Chondrocyte (in vitro differentiated cells): ENCODE measurements at places on chromosomes 1 and 21. TPM values are rescaled to one million over a fixed set of nuclear protein-coding genes. Genes with fewer than 3 reads are reported as not detected.

WDR64 gene
- 0.17 TPM in 1 of 3 replicates, not detected in the others for total RNA-seq

AGPAT3 gene
- 43.5 to 48.1 TPM (median 45.4 TPM) in 3 replicates for total RNA-seq

BEND5 gene
- 1.5 to 4.2 TPM (median 2.2 TPM) in 3 replicates for total RNA-seq

CD84 gene
- total RNA-seq = not detected in 3 replicates

LYPD8 gene
- total RNA-seq = not detected in 3 replicates

CSDE1 gene
- 512 to 540 TPM (median 529 TPM) in 3 replicates for total RNA-seq

GRCh38 chr1:36093929-36094328 lies 5.2 kb downstream of the ADPRS start:
- DNase-seq = peak; percentile 62

DNA sequence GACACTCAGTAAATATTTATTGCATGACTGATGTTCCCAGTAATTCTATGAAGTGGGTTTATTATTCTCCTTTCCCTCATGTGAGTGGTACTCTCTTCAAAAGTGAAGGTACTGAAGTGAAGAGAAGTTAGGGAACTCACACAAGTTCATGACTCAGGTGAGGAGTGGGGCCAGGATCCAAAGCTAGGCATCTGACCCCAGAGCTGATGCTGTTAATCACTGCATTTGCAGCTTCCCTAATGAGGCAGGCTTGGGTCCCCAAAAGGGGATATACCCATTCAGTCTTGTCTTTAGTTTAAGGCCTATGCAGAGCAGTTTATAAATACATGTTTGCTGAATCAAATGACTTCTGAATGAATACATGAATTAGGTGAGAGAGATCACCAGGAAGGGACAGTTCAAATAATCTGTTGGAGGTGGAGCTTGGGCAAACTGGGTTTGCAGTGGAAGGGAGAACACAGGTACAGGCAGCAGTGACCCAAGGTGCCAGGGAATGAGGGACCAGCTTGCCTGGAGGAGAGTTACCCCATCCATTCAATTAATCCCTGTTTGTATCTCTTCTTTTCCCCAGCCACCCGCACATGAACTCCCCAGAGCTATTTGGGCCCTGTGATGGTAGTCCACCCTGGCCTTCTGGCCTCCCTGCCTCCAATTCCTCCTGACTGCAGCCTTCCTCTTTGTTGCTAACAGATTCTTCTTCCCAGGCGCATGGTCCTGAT lies 2.0 kb downstream of the CD58 start:
- DNase-seq = no peak

GRCh38 chr1:35442734-35443133 lies 114.5 kb downstream of the KIAA0319L start:
- no peak for DNase-seq

DNA sequence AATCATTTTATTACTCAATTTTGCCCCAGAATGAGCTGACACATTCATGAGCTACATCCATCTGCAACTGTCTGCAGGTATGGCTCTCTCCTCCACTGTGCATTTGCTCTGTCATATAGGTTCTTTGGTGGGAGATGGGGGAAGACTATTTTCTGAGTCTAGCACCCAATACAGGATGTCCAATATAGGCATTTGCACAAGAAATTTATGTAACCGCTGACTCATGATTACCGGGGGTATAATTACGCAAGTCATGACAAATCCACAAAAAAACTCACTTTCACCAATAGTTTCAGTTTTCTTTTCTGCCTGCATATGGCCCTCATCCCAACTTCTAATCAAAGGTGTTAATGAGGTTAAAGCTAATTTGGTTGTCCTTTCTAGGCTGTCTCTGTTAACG lies 17.5 kb upstream of the VSIG8 start:
- no peak for DNase-seq

GRCh38 chr1:63630666-63631065 lies 37.5 kb downstream of the PGM1 start:
- DNase-seq = no peak

GRCh38 chr1:109906160-109906838 lies 4.3 kb upstream of the CSF1 start:
- no peak for DNase-seq

- DNase-seq = no peak
These were observed 2.2 kb downstream of the TGFB2 start for GRCh38 chr1:218347336-218347722.

DNA sequence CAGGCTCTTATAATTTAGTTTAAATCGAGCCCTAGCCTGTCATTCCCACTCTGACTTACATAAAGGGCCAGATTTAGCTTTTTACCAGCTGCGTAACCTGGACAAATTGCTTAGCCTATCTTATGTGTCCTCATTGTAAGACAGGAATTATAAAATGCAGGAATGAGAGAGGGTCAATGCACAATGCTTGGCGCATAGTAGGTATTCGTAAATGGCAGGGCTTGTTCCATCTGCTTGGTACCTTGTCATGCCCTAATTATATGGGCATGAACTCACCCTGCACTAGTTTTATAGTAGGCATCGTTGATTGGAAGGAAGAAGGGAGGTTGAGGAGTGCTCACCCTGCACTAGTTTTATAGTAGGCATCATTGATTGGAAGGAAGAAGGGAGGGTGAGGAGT lies 108.8 kb downstream of the GALNT2 start:
- DNase-seq = no peak

DNA sequence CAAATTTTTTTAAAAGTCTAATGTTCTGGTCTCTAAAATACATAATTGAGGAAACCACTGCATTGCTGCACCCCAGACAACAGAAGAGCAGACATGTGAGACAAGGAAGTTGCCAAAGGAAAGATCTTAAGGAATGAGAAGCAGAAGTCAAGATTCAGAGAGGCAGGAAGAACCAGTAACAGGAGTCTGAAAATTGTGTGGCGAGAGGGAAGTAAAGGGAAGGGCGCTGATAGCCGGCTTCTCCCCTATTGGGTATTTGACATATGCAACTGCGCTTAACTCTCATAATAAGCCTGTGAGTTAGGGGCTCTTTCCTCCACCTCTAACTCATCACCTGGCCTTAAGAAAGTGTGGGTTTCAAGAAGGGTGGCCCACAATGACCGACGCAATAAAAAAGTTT lies 21.9 kb upstream of the KIF14 start:
- DNase-seq = no peak

DNA sequence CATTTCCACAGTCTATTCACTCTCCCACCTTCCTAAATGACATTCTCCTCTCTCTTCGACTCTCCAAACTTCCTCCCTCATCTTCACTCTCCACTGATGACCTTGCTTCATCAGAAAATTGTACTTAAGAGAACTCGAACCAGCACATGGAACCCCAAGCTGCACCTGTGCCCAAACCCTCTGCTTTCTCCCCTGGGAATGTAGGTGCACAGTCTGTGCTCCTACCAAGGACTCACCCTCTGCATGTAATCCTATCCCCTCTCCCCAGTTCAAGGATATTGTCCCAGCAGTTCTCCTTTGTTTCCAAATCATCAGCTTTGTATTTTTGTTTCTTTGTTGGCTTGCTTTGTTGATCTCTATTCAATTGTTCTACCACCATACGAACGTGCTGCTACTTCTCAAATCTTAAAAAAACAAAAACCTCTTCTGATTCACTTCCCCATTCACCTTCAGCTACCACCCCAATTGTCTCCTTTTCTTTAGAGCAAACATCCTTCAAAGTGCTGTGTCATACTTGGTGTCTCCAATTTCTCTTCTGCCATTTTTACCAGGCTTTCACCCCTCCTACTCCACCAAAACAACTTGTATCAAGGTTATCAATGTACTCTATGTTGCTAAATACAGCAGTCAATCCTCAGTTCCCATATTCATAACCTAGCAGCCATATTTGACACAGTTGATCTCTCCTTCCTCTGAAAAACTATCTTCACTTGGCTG lies 26.8 kb downstream of the RAB3B start:
- DNase-seq = no peak

GRCh38 chr1:53196017-53196484 lies 573 bp upstream of the CPT2 start:
- no peak for DNase-seq

GRCh38 chr21:46540087-46540710 lies 64.7 kb downstream of the S100B start:
- no peak for DNase-seq

- DNase-seq = no peak
These were observed 9.3 kb downstream of the SPRR2G start for GRCh38 chr1:153141377-153141776.

DNA sequence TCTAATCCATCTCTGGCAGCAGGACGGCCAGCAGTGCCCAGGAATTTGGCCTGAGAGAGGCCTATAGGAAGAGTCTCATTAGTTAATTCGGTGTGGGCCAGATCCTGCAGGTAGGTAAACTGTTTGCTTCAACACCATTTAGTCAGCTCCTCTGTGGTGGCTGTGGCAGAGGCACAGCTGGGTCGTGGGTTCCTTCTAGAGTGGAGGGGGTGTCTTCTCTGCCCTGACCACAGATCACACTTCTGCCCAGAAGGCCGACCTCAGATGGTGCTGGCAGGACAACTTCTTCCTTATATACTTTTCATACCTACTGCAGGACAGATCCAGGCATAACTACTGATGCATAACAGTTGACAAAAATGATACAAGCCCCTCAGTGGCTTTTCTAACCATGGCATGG lies 281.4 kb downstream of the RPS6KC1 start:
- no peak for DNase-seq

GRCh38 chr1:169363046-169363730 lies 4.4 kb downstream of the NME7 start:
- DNase-seq = no peak

- no peak for DNase-seq
These were observed 16.2 kb upstream of the RGS1 start for GRCh38 chr1:192559115-192560006.

- DNase-seq = no peak
These were observed 36.6 kb downstream of the ITPKB start for GRCh38 chr1:226702318-226702956.

DNA sequence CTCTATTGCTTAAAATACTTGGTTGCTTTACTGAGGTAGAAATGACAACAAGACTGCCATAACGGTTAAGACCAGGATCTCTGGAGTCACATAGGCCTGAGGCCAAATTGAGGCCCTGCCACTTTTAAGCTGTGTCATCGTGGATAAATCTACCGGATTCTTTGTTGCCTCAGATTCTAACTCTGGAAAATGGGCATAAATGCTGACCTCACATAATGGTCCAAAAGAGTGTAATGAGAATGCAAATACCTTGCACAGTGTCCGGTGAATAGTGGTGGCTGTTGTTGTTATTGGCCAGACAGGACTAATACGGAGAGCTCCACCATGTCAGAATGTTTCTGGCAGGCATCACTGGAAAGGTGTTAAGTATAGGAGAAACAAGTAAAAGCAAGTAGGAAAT lies 346.1 kb downstream of the LMO4 start:
- no peak for DNase-seq

DNA sequence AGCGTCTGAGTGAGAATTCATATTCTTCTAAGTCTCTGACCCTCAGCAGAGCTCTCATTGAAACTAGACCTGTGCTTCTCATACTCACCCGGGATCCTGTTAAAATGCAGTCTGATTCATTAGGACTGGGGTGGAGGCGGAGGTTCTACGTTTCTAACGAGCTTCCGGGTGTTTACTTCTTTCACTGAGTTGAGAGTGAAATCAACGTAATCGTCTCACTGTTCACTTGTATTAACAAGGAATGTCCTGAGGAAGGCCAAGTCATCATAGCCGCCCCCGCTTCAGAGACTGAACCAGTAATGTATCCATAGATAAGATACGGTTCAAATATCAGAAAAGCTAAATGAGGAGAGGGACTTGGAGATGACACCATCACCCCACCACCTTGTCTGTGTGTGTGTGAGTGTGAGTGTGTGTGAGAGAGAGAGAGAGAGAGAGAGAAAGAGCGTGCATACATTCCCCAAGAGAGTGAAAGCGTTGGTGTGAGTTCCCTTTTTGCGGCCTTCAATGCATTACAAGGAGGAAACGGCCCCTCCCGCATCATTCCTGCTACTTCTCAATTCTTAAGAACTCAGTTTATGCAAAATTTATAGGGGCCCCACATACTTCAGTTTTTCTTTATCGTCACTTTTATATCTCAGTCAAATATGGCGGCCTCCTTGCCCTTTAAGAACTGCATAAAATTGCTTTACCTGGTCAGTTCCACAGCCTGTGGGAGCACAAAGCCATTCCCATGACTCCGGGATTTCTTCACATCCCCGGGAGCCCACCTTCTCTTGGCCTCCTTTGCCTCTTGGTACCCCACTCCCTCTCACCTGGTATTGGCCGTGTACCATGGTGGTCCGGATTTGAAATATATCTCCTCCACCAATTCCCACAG lies 19.8 kb downstream of the KMO start:
- DNase-seq = no peak

DNA sequence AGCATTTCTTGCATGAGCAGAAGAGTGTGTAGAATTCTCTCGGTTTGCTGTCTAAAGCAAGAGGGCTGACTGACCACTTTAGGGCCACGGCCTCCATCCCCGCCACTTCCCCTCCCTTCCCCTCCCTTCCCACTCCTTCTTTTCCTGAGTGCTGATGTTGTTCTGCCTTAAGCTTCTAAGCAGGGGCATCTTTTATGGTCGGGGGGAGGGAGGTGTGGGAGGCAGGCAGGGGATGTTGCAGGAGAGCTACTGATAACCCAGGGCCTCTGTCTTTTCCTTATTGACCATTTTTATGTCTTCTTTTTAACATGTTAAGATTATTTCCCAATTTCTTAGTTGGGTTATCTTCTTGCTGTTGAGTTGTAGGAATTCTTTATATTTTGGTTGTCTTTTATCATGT lies 15.1 kb downstream of the USP25 start:
- DNase-seq = no peak

GRCh38 chr21:17911628-17912027 lies 92.5 kb upstream of the C21orf91 start:
- DNase-seq = no peak

DNA sequence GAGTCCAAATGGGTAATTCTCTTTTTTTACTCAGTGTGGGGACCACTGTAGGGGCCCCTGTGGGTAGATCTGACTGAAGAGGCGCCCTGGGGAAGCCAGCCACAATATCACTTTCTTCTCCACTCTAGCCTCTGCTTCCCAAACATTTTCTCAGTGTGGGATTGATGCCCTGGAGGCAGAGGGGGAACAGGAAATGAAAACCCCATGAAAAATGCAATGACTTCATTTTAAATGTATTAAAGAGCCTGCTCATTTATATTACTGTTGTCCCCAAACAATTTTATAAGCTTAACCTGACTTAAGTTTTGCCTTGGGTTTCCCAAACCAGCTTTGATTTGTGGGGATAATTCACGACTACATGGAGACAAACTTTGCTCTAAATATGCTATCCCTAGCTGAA lies 181.9 kb downstream of the C1orf94 start:
- DNase-seq = no peak

DNA sequence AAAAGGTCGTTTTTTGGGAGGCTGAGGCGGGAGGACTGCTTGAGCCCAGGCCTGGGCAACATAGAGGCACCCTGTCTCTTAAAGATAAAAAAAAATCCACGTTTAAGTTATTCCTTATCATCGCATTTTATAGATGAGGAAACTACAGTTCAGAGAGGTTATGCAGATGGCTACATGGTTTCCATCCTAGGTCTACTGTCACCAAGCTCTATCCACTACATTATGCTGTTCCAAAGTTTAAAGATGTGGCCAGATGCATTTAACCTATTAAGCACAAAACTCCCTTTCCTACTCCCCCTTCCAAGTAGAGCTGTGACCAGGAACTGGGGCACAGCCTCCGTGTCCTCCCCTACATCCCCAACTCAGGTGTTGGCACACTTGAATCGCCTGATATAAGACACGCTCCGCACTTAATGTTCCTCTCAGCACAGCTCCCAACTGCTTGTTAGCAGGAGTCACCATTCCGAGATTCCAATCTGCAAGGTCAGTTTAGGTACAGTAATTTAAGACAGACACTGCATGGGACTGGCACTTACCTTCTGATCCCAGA lies 1.3 kb downstream of the TAF5L start:
- no peak for DNase-seq

- DNase-seq = no peak
These were observed 21.6 kb upstream of the TRAF5 start for GRCh38 chr1:211305044-211305443.
